ENCODE measurements at places on chromosomes 3 and 15. TPM values are rescaled to one million over a fixed set of nuclear protein-coding genes. Genes with fewer than 3 reads are reported as not detected.

The ITIH1 gene
- not detected for total RNA-seq

The PTX3 gene
- total RNA-seq, result 5.0 TPM

DNA sequence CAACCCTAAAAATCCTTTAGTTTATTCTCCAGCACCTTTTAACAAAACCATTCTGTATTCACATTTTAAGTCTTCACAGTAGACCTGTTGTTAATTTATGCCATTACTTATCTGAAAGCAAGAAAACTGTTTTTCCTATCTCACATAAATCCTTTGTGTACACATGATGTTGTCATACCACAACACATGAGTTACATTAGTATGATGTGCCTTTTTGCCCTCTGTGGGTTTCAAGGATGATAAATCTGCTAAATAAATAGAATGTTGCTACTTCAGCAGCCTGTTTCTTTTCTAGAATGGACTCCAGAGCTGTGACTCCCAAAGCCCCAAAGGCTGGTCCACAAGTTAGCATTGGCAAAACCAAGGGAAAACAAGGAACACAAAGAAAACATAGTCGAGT, 151.6 kb downstream of the SERPINI1 start:
- H3K27ac ChIP-seq, result no peak overlapping the region
- no peak overlapping the region for H3K4me3 ChIP-seq
- no peak for DNase-seq
- H3K4me1 ChIP-seq, result no peaks in the 10 kb centered on the region
- no peaks in the 10 kb centered on the region for H3K27me3 ChIP-seq

DNA sequence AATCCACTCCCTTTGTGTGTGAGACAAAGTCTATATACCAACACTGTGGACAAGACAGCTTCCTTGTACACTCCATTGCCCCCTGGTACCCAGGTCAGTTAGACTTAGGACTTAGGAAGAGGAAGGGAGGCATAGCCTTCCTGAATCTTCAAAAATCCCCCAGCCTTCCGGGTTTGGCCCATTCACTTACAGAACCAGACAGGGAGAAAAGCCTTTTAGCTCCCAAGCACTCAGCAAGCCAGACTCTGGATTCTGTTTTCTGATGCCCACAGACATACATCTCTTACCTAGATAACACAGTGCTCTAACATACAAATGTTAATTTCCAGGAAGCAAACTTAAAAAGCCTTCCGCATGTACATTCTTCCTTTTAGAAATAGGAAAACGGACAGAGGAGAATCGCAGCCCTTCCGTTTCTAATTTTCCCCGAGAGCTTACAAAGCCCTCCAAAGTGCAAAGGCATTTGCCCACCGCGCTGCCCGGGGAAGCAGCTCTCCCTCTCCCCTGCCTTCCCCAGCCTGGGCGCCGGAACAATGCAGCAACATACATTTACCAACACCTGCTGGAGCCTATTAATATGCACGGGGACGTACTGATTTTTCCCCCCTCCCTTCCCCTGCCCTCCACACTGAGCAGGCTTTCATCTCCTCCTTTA, 442.0 kb downstream of the MAGI1 start:
- no peaks in the 10 kb centered on the region for H3K36me3 ChIP-seq
- H3K27me3 ChIP-seq, result no peaks in the 10 kb centered on the region
- H3K4me3 ChIP-seq, result peak overlapping the region; percentile 68
- H3K27ac ChIP-seq, result no peak overlapping the region
- DNase-seq, result no peak

The EIF3J gene
- total RNA-seq, result 68.1 TPM

DNA sequence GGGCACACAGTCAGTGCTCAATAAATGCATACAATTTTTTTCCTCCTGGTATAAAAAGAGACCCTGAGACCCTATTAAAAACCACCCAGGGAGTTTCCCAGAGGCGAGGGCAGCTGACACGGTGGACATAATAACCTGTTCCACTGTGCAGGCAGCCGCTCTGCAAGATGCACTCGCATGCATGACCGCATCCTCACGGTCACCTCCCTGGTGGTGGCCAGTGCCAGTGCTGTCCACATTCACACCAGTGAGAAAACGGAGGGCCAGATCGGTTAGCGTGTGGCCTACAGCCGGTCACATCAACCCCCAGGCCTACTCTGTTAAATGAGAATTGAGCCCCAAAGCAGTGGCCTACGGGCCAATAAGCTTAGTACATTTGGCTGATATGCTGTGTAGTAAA, 24.8 kb downstream of the SH3BP5 start:
- H3K27ac ChIP-seq, result no peak overlapping the region
- H3K36me3 ChIP-seq, result no peaks in the 10 kb centered on the region
- H3K4me3 ChIP-seq, result no peak overlapping the region
- DNase-seq, result no peak
- H3K4me1 ChIP-seq, result peaks cover 22% of the 10 kb centered on the region
- H3K27me3 ChIP-seq, result no peaks in the 10 kb centered on the region

The GOLGA6L1 gene
- not detected for total RNA-seq

DNA sequence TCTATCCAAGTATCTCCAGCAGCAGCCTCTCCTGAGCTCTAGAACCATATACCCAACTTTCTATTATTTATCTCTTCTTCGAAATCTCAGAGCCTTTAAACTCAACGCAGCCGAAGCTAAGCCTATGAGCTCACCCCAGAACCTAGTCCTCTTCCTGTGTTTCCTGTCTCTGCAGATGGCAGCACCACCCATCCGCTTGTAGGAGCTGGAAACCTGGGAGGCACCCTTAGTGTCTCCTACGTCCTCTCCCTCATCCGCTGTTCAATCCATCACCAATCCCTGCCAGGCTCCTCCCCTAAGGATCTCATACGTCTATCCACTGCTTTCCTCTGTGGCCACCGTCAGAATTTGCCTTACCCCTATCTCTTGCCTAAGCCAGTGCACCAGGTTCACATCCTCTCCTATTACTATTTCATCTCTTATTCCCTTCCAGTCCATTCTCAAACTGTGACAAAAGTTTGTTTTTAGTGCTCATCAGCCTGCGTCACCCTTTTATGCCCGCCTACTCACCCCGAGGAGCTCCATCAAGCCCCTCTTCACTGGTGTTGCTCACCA, 9.6 kb downstream of the VGLL4 start:
- no peak for DNase-seq
- no peak overlapping the region for H3K4me3 ChIP-seq
- H3K4me1 ChIP-seq, result peaks cover 92% of the 10 kb centered on the region
- H3K36me3 ChIP-seq, result no peaks in the 10 kb centered on the region
- no peak overlapping the region for H3K27ac ChIP-seq
- no peaks in the 10 kb centered on the region for H3K27me3 ChIP-seq

- H3K27ac ChIP-seq, result no peak overlapping the region
- H3K4me3 ChIP-seq, result no peak overlapping the region
- DNase-seq, result no peak
- H3K4me1 ChIP-seq, result peaks cover 27% of the 10 kb centered on the region
- H3K36me3 ChIP-seq, result no peaks in the 10 kb centered on the region
- H3K27me3 ChIP-seq, result no peaks in the 10 kb centered on the region
Measured at GRCh38 chr3:74529145-74529544, 85.3 kb downstream of the CNTN3 start.

DNA sequence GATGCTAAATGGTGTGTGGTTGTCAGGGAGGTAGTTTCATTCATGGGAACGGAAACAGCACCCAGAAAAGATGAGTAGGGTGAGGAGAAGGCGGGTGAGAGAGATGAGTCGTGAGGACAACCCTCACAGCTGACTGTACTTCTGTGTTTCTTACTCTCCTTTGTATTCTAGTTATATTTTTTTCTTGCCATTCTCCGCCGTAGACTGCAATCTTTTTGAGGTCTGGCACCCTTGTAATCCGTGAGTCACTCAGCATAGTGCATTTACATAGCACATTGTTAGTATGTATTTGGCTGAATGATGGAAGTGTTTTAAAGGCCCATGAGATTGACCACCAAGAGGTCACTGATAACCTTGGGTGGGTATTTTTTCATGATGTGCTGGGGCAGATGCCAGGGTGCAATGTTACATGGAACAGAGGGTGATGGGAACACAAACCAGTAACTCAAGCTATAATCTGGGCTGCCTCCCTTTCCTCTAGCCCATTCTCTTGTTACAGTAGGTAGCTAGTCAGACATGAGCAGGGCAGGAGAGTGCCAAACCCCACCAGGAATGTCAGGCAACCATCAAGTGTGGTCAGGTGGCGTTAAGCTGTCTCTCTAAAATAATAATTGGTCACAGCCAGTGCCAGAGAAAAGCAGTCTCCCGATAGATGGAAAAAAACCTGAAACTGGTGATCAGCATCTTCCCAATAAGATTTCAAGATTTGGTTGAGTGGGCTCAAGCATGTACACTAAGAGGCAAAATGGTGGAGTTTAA, 18.8 kb upstream of the DGKG start:
- no peak for DNase-seq
- no peaks in the 10 kb centered on the region for H3K36me3 ChIP-seq
- H3K4me3 ChIP-seq, result no peak overlapping the region
- no peaks in the 10 kb centered on the region for H3K4me1 ChIP-seq

- H3K36me3 ChIP-seq, result no peaks in the 10 kb centered on the region
- no peaks in the 10 kb centered on the region for H3K4me1 ChIP-seq
- DNase-seq, result no peak
- no peak overlapping the region for H3K27ac ChIP-seq
- no peak overlapping the region for H3K4me3 ChIP-seq
Measured at GRCh38 chr3:140501061-140501769, 176.6 kb upstream of the TRIM42 start.

DNA sequence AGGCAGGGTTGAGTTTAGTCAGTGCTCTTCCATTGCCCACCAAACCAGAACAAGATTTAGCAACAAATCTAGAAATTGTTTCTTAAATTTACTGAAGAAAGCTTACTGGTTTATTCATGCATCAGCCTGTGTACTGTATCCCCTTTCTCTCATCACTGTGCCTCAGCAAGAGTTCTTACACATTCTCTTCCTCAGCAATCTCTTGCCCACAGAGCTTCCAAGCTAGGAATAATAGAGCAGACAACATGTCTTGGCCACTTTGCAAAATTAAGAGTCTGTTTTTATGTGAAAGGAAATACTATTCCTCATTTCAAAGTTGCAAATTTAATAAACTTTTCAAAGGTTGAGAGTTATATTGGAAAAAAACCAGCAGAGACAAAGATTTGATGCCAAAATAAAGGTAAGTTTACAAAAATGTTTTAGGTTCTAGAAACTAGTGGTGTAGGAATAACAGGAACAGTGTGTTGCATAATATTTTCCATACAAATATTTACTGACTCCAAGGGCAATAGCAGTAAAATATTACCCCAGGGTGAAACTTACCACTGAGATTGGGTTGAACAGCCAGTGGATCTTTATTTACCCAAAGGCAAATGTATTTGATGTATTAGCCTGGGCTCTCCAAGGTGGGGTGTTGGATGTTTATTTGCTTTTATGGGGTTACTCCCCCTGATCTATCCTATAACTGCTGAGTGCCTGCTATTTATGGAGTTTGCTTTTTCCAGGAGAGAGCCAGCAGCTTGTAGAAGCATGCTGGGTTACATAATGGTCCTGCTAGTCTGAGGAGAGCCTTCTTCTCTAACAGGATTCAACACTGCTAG, 276.7 kb downstream of the ADAMTSL3 start:
- H3K27ac ChIP-seq, result peak overlapping the region; percentile 78
- H3K27me3 ChIP-seq, result no peaks in the 10 kb centered on the region
- no peak for DNase-seq
- H3K4me3 ChIP-seq, result no peak overlapping the region
- H3K4me1 ChIP-seq, result peaks cover 9% of the 10 kb centered on the region

GRCh38 chr3:17550624-17551023, 191.8 kb downstream of the TBC1D5 start:
- H3K27ac ChIP-seq, result no peak overlapping the region
- no peak for DNase-seq
- no peaks in the 10 kb centered on the region for H3K4me1 ChIP-seq
- no peak overlapping the region for H3K4me3 ChIP-seq

- H3K36me3 ChIP-seq, result no peaks in the 10 kb centered on the region
- H3K4me3 ChIP-seq, result no peak overlapping the region
- no peak overlapping the region for H3K27ac ChIP-seq
- no peak for DNase-seq
- H3K4me1 ChIP-seq, result no peaks in the 10 kb centered on the region
Measured at GRCh38 chr15:49185473-49185872, 15.4 kb downstream of the GALK2 start.

The IQCH gene
- 2.3 TPM for total RNA-seq

GRCh38 chr15:42166225-42166940, 9.9 kb upstream of the PLA2G4F start:
- H3K4me3 ChIP-seq, result no peak overlapping the region
- no peak for DNase-seq
- no peak overlapping the region for H3K27ac ChIP-seq
- H3K4me1 ChIP-seq, result no peaks in the 10 kb centered on the region
- H3K27me3 ChIP-seq, result no peaks in the 10 kb centered on the region

- no peak for DNase-seq
- no peak overlapping the region for H3K27ac ChIP-seq
- H3K27me3 ChIP-seq, result no peaks in the 10 kb centered on the region
- H3K4me3 ChIP-seq, result no peak overlapping the region
Measured at GRCh38 chr3:55622116-55622515, 135.0 kb upstream of the WNT5A start.

The PLA2G4B gene
- 4.0 TPM for total RNA-seq

The RASGRF1 gene
- total RNA-seq, result not detected

DNA sequence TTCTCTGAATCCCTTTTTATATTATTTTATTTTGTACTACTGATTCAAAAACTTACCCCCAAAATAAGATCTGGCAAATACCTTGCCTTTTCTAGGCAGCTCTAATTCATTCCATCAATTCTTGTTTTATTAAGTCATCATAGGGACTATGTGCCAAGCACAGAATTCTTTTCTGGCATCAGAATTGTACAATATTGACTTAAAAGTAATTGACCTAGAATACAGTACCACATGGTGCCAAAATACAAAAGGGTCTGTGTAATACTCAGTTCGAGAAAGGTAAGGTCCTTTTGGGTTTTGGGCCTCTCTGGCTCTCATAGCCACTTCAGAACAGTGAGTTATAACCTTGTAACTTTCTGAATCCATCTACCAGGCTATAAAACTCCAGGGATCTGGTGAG, 46.2 kb downstream of the KBTBD8 start:
- H3K27me3 ChIP-seq, result no peaks in the 10 kb centered on the region
- H3K4me1 ChIP-seq, result peaks cover 6% of the 10 kb centered on the region
- no peaks in the 10 kb centered on the region for H3K36me3 ChIP-seq
- no peak overlapping the region for H3K27ac ChIP-seq
- DNase-seq, result no peak
- H3K4me3 ChIP-seq, result no peak overlapping the region
